ENCODE measurements at places on chromosomes 12 and 14.

DNA sequence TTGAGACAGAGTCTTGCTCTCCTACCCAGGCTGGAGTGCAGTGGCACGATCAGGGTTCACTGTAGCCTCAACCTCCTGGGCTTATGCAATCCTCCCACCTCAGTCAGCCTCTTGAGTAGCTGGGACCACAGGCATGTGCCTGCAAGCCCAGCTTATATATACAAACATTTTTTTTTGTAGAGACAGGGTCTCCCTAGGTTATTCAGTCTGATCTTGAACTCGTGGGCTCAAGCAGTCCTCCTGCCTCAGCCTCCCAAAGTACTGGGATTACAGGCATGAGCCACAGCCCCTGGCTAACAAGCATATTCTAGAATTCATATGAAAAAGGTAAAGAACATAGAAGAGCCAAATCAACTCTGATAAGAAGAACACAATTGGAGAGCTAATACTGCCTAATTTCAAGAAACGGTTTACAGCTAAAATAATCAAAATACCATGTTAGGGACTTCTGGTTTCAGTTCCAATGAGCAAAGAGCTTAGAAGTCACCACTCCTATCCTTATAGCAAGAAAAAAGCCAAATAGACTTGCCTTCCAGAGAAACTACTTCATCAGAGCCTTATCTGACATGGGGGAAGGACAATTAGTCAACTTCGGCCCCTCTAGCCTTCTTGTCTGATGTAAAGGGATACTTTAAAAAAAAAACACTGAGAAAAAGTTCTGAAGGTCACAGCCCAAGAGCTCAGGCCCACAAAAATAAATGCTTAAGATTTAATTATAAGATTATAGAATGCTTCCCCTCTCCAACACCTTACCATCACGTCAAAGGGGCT lies 37.6 kb downstream of the TMEM116 start:
- DNase-seq: no peak

GRCh38 chr12:76706761-76707160 lies 57.2 kb upstream of the ZDHHC17 start:
- no peak for DNase-seq

- DNase-seq: no peak
These were observed 72.6 kb downstream of the NUAK1 start for GRCh38 chr12:106066051-106066705.

GRCh38 chr12:40681148-40681547 lies 11.1 kb upstream of the CNTN1 start:
- no peak for DNase-seq

DNA sequence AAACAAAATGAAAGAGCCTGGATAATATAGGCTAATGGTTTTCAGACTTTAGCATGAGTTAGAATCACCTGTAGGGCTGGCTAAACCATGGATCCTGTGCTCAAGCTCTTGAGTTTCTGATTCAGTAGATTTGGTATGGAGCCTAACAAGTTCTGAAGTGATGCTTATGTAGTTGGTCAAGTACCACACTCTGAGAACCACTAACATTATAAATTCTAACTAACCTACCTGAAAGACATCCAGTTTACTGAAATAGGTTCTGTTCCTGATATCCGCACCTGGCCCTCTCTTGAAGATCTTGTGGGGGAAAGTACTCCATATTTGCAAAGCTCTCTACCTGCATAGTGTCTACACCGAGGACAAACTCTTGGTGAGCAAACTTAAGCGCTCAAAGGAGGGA lies 59.4 kb upstream of the VSX2 start:
- no peak for DNase-seq

- no peak for DNase-seq
These were observed 15.2 kb downstream of the ZFP36L1 start for GRCh38 chr14:68777644-68778043.

- no peak for DNase-seq
These were observed 88.2 kb downstream of the RASSF9 start for GRCh38 chr12:85747941-85748495.

DNA sequence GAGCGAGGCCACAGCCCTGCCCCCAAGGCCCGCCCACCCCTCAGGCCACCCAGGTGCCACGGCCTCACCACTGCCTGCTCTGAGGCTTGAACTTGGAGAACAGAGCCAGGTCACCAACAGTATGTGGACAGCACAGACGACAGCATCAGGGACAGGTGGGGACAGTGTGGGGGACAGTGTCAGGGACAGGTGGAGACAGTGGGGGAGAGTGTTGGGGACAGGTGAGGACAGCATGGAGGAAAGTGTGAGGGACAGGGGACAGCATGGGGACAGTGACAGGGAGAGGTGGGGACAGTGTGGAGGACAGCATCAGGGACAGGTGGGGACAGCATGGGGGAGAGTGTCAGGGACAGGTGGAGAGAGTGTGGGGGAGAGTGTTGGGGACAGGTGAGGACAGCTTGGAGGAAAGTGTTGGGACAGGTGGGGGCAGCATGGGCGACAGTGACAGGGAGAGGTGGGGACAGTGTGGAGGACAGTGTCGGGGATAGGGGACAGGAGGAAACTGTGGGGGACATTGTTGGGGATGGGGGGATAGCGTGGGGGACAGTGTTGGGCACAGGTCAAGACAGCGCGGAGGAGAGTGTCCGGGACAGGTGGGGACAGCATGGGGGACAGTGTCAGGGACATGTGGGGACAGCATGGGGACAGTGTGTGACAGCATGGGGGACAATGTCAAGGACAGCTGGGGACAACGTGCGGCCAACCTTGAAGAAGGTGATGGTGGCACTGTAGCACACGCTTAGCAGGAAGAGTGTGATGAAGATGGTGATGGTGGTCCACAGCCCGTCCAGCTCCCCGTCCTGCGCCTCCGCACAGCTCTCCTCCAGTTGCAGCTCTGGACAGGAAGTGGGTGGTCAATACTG lies 114.9 kb downstream of the TMEM121 start:
- no peak for DNase-seq

GRCh38 chr12:116959845-116960514 lies 49.2 kb downstream of the FBXW8 start:
- DNase-seq: no peak

DNA sequence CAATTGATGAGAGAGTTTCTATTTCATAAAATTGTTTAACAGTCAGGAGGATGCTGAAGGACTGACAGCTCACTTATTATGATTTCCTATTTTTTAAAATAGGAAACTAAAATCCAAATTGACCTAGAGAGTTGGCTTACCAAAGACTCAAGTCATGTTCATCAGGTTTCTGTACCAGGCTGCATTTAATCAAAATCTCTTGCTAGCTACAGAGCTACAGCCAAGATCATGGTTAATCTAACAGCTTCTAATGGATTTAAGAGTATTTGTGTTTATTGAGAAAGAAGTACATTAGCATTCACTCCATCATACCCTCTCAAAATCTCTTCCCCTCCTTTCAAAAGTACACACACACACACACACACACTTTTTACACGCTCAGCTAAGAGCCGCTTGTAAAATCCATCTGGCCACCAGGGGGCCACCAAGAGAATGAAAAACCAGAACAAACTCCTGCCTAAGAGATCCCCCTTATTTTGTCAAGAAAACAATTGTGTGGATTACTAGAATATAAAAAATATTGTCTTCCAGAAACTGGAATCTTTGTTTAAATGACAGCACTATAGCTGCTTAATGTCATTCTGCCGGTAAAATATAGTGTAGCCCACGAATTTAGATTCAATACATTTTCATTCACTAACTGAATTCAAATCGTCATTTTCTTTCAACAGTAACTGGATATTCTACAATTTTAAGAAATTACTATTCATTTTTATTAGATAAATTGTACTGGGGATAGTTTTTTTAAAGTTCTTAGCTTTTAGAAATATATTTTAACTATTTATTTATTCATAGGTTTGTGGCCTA lies 334.0 kb downstream of the BTG1 start:
- DNase-seq: peak; percentile 62

GRCh38 chr12:6030081-6030480 lies 85.0 kb upstream of the ANO2 start:
- DNase-seq: no peak

DNA sequence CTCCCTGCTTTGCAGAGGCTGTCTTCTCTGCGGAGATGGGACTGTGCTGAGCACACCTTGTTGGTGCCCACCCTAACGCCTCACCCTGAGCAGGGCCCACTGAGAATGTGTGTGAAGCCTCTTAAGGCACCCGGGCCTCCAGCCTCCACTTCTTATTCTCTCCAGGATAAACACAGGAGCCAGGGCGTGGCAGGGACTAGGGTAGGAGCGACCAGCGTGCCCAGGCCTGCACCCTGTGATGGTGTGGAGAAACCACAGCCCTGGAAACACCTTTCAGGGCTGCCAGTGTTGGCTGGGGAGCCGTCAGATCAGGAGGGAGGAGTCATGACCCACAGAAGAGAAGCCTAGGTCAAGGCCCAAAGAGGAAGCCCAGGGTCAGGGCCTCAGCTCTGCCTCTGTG lies 41.3 kb downstream of the VDR start:
- DNase-seq: no peak

- DNase-seq: no peak
These were observed 63.4 kb downstream of the ANO2 start for GRCh38 chr12:5881666-5882065.

GRCh38 chr12:15601210-15601800 lies 187.9 kb downstream of the EPS8 start:
- DNase-seq: no peak

GRCh38 chr14:56414236-56414635 lies 165.4 kb upstream of the TMEM260 start:
- DNase-seq: no peak

GRCh38 chr14:63544591-63545299 lies 1.6 kb upstream of the PPP2R5E start:
- no peak for DNase-seq

DNA sequence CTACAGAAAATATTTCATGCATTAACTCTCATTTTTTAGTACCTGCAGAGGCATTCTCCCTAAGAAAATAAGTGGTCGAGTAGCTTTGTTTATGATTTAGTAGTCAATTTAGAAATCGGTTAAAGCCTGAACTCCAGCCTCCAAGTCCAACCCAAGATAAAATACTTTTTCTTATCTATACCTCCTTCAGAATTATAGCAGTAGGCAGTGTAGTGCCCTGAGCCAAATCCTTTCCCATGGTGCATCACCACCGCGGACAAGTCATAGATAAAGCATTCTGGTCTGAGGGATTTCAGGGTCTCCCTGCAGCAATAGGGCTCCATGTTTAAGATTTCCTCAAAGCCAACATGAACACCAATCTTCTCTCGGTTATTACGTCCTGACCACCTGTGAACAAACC lies 30.5 kb downstream of the USP44 start:
- no peak for DNase-seq

DNA sequence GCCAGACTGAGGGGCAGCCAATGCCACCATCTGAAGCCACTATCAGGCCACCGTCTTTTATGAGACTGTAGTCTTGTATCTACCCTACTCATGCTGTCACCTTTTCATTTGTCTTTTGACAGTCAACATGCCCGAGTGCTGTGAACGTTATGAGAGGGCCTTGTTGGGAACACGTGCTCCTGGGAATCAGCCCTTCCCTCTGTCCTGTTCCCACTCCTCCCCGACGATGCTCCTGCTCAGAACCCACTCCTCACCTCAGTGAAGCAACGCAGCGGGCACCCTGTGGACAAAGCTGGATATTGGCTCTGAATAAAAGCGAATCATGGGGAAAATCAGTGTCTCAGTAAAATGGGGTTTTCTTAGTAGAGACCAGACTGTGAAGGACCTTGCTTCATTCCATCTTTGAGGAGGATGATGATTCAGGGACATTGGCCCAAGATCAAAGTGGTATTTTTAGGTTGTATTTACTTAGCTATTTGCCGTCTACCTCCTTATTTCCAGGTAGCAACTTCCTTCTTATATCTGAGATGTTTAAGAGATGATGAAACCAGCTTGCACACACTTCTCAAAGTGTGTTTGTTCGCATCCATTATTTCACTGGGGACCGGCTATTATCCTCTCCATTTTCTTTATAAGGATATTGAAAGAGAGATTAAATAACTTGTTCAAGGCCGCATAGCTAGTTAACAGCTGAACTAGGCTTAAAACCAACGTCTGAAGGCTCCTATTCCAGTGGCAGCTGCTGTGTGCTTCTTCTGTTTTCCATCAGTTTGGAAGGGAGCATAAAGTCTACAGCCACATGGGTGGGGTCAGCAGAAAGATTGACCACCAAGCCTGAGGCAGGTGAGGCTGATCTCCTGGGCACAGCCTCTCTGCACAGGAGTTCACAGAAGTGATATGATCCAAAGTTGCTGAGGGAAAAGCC lies 43.9 kb upstream of the CTDSP2 start:
- no peak for DNase-seq

DNA sequence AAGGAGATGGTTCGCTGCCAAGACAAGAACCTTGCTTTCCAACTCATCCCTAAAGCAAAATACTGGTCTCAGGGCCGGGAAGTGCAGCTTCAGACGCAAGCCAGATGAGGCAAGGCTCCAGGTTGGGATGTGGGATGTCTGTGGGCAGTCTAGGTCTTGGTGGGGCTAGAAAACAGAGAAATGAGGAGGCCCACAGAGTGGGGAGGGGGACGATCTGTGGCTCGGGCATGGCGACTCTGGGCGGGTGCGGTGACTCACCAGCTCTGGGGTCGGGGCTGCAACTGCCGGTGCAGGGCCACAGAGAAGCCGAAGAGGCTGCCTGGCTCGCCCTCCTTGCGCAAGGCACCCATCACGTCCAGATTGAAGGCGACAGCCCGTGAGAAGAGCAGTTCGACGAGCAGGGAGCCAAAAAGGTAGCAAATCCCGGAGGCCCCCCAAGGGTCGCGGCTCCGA lies 459 bp downstream of the ITGA7 start:
- no peak for DNase-seq

DNA sequence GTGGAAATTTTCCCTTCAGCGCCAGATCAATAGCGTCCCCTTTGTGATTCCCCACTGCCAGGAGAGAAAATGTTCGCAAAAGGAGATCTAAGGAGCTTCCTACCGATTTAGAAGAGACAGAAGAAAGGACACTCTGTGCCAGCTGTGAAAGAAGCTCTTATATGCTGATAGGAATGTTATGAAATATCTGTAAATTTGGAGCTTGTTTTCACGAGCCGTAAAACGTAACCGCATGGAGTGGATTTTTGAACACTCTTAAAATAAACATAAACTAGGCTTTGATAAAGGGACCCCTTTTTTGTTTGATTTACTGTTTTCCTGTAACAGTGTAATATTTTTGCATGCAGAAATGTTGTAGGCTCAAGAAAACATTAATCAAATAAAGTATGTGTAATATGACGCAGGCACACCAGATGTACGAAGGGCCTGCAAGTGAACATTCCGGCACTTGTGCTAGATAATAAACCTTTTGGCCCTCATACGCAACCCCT lies 346.8 kb downstream of the ETNK1 start:
- DNase-seq: no peak

Measured in stimulated activated CD8-positive, alpha-beta memory T cell treated with anti-CD3 and anti-CD28 coated beads, Interleukin-15, amount 100 ng/mL, for 4 hours (primary cell).